Activated CD8-positive, alpha-beta memory T cell treated with anti-CD3 and anti-CD28 coated beads, Interleukin-2, amount 10 ng/mL, durations not matched to agents 7 days and 5 days (primary cell): ENCODE measurements at places on chromosomes 3 and 15. TPM values are rescaled to one million over a fixed set of nuclear protein-coding genes. Genes with fewer than 3 reads are reported as not detected.

CHRNA7 gene
- total RNA-seq, result 0.55 TPM

GNAT1 gene
- not detected for total RNA-seq

NANOGP8 gene
- total RNA-seq, result not detected

GATA2 gene
- total RNA-seq, result 0.28 TPM

EPHA6 gene
- not detected for total RNA-seq

ZNF501 gene
- total RNA-seq, result 1.1 TPM

TGM5 gene
- total RNA-seq, result 1.1 TPM

KIF15 gene
- total RNA-seq, result 48.7 TPM

CPA3 gene
- total RNA-seq, result not detected

PLS1 gene
- 4.2 TPM for total RNA-seq
